ENCODE measurements at places on chromosomes 11 and 22. TPM values are rescaled to one million over a fixed set of nuclear protein-coding genes. Genes with fewer than 3 reads are reported as not detected.

BACE1-AS gene
- 1.8 TPM for total RNA-seq

C22orf23 gene
- not detected for total RNA-seq

ALG9 gene
- 23.3 TPM for total RNA-seq

IFITM10 gene
- total RNA-seq = 0.04 TPM

CNTF gene
- total RNA-seq = 1.6 TPM

HOATZ gene
- not detected for total RNA-seq

IGSF22 gene
- total RNA-seq = not detected

OR8G5 gene
- total RNA-seq = not detected

CHRNA10 gene
- total RNA-seq = 0.33 TPM

DNA sequence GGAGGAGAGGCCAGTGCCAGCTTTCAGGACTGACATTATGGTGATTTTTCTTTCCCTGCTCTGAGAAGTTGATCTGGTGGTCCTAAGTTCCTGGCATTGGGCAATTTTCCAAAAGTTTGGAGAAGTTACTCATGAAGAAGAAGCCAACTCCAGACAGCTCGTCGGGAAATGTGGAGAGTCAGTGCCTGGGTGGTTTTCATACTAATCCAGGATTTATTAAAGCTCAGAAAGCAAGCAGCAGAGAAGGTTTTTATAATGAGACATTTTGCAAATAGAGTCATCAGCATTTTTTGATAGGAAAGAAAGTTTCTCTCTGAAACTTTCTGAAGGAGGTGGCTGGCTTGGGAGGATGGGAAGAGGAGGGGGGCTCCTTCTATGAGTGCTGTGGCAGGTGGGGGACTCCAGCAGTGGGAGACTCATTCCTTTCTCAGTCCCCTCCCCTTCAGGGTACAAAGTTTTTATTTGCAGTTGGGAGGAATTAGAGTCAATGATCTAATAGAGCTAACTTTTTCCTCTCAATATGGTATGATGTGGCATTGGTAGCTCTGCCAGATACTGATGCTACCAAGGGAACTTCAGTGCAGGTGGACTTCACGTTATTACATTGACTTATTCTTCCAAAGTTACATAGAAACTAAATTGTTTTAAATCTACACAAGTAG, 55.4 kb downstream of the LIF start:
- DNase-seq = no peak

DNA sequence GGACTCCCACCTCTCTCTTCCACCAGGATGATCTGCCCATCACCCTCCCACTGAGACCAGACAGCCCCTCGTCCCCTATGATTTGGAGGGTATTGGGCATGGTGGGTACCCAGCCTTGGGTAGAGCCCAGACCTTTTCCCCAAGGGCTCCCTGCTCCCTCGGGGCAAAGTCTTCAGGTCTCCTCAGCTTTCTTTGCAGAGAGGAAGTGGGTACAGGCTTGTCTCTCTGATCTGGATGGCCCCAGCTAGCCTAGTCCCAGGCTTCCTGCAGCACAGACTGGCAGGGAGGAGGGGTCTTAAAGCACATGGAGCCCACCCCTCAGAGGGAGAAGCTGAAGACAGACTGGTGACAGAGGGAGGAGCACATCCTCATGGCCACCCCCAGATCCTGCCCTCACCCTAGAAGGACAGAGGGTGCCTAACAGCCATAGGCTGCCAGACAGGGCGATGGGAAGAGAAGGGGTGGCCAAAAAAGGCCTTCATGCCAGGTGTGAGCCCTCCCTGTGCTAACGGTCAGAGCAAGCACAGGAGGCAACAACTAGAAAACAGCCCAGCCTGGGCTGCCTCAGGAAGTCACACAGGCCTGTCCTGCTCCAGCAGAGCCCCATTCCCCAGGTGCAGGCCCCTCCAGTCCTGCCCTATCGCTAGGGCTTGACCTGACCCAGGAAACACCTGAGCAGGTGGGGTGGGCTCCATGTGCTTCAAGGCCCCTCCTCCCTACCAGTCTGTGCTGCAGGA, 30.4 kb downstream of the SLC22A12 start:
- DNase-seq = no peak

GRCh38 chr11:75014129-75014528, 25.4 kb downstream of the NEU3 start:
- no peak for DNase-seq

DNA sequence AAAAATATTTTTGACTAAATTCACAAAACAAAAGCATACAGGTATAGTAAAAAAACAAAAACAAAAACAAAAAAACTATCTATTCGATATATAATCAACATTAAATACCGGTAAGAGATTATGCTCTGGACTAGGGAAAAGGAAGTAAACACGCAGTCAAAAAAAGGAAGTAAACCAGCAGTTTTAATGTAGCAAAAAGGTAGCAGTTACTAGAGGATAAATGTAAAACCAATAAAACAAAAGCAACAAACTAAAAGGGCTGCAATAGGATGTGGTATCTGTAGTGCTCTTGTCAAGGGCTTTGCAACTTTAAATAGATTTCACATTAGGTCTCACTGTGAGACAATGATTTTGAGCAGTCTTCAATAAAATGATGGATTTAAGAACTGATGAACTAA, 2.4 kb downstream of the TRIM22 start:
- no peak for DNase-seq

DNA sequence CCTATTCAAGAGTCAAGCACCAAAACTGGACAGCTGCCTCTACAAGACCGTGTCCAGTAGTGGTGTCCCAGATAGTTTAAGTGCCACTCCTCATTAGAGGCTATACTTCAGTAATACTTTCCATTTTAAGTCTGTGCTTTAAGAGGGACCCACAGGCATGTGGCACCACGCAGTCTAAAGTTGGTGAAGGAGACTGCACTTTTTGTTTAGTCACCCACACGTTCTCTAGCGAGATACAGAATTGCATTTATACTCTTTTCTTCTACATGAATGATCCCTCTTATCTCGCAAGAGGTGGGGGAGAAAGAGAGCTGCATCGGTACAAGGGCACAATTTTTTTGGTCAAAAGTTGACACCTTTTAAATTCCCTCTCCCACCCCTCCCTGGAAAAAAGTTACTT, 41.5 kb downstream of the DDX6 start:
- DNase-seq = no peak

DNA sequence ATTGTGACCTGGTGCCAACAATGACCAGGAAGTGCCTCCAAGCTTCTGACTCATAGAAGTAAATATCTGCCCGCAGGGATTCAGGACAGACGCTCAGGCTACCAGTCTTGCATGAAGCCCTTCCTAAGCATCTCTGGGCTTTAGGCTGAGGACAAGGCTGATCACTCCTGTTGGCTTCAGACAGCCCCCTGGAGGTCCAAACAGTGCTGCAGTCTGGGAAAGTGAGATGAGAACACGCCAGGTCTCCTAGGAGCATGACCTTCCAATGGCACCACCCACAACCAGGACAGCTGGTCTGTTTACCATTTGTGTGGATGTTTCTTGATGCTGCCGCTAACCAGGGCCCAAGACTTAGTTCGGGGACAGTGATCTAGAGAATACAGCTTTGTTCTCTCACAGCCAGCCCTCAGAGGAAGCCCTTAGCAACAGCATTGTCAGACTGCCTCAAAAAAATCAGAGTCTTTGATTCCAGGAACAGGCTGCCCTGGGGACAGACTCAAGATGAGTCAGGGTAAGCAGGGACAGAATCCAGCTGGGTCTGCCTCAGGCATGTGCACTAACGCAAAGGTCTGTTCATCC, 111.2 kb downstream of the ZNF280B start:
- no peak for DNase-seq

DNA sequence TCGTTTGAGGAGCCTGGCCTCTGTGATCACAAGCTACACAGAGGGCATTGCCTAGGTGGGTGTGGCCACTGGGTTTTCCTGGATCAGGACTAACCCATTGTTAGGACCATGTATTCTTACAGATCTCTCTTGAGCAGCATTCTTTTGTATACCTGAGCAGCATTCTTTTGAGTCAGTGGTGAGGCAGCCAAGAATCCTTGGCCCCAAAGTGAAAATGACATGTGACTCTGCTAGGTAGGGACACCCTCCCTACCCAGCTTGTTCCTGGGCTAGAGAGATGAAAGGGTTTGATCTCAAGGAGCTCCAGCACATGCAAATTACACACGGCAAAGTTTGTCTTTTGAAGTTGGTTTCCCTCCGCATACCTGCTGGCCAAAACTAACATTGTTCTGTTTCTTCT, 55.0 kb upstream of the HORMAD2 start:
- no peak for DNase-seq

- no peak for DNase-seq
Observed at GRCh38 chr22:37267661-37268413, 14.5 kb upstream of the CYTH4 start.

GRCh38 chr22:37232140-37232998, 11.7 kb downstream of the RAC2 start:
- DNase-seq = no peak

DNA sequence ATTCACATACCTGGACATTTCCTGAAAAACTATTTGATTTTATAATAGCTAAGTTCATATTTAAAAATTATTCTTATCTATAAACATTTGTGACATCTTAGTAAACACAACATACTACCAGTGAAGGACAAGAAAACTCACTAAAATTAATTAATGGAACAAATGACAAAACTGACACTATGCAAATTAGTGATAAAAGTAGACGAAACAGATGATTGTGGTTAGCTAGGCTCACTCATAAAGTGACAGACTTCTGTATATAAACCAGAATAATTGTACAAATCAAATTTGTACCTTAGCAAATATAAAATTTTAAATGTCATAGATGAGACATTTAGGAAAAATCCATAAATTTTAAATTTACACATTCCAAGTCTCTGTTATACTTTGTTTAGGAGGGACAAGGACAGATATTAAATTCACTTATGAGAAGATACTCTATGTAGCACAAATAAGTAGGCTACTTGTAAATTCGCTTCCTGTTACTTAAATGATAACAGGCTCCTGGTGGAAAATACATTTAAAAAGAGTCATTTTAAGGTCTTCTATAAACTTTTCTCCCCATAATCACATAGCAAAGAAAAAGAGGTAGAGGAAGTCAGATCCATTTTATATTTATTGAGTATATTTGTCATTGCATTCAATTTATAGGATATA, 81.2 kb downstream of the KIF18A start:
- DNase-seq = no peak

GRCh38 chr11:73356979-73357860, 19.0 kb upstream of the RELT start:
- no peak for DNase-seq

- DNase-seq = no peak
Observed at GRCh38 chr11:90251599-90251998, 28.8 kb upstream of the CHORDC1 start.

DNA sequence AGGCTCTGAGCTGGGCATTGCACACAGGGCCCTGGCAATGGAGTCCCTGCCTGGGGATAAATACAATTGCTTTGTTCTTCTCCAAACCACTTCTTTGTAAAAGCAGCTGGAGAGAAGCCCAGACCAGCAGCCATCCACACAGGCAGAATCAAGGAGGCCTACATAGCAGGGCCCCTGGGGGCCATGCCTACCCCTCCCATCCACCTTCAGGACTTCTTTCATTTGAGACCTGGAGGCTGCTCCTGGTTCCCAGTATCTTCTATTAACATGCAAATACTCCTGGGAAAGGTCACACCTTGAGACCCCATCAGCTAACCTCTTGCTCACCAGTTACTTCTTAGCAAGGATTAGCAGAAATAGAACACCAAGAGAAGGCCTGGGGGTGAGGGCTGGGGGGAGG, 511.1 kb downstream of the SOX6 start:
- no peak for DNase-seq

DNA sequence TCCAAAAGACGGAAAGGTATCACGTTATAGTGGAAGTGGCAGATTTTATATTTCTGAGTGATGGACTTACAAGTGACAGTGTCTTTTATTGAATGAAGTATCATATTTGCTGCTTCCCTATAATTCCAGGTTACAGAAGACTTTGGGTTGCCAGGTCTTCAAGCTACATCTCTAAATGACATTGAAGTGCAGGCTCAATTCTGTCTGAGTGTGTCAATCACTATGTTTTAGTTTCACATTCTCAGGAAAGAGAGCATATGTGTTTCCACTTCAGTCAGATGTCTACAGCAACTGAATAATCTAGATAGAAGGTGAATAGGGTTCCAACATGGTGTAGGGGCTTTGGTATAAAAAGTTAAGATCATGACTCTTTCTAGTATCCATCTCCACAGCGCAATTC, 492.7 kb upstream of the API5 start:
- no peak for DNase-seq

DNA sequence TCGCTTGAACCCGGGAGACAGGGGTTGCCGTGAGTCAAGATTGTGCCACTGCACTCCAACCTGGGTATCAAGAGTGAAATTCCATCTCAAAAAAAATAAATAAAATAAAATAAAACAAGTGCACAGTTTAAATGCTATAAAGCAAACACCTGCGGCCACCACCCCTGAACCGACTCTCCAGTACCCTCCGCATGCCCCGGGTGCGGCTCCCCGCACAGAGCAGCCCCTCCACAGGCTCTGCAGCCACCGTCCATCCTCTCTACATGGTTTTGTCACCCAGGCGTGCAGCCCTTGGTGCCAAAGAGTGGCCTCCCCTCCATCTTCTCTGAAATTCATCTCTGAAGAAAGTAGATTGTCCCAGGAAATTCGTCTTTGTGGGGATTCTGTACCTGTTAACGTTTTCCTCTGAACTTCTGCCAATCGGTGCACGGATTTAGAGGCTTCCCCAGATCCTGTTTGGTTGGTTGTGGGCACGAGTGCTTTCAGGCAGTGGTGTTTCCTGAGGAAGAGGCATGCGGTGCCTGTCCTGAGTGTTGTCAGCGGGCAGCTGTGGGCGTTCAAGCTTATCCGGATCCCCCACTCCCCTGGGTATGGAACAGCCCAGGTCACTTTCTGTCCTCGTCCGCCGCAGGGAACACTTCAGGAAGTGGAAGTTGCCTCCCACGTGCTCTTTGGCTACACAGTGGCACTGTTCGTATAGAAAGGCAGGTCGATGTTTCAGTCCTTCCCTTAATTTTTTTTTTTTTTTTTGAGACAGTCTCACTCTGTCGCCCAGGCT, 4.1 kb downstream of the MIOX start:
- DNase-seq = no peak

DNA sequence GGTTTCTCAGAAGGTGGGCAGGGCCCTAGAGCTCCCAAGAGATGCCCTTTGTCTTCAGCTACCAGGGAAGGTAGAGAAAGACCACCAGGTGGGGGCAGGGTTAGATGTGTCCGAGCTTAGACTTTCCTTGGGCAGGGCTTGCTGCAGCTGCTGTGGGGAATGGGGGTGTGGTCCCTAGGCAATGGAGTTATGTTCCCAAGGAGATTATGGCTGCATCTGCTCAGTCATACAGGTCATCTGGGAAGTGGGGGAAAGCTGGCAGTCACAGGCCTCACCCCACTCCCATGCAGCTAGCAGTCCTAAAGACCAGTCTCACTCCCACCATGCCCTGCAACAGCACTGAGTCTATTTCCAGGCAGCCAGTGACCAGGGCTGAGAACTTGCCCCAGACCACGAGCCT, 29.5 kb downstream of the MMP27 start:
- DNase-seq = no peak

- peak; percentile 10 for DNase-seq
Observed at GRCh38 chr11:5380740-5381342, 2.8 kb upstream of the OR51M1 start.

Data from pulmonary artery endothelial cell (primary cell).